AG08395 (cell line): ENCODE measurements at places on chromosomes 3 and 15.

- DNase-seq, result no peak
These were observed 51.6 kb upstream of the CMTM8 start for GRCh38 chr3:32186876-32187275.

GRCh38 chr15:48798319-48798718 lies 12.6 kb downstream of the CEP152 start:
- DNase-seq, result no peak

- no peak for DNase-seq
These were observed 5.8 kb upstream of the TM4SF4 start for GRCh38 chr3:149468504-149469212.

- DNase-seq, result peak; percentile 21
These were observed 121.9 kb upstream of the ARHGEF3 start for GRCh38 chr3:56923526-56924224.

- DNase-seq, result peak; percentile 90
These were observed 11.5 kb upstream of the LMCD1 start for GRCh38 chr3:8490079-8490552.

DNA sequence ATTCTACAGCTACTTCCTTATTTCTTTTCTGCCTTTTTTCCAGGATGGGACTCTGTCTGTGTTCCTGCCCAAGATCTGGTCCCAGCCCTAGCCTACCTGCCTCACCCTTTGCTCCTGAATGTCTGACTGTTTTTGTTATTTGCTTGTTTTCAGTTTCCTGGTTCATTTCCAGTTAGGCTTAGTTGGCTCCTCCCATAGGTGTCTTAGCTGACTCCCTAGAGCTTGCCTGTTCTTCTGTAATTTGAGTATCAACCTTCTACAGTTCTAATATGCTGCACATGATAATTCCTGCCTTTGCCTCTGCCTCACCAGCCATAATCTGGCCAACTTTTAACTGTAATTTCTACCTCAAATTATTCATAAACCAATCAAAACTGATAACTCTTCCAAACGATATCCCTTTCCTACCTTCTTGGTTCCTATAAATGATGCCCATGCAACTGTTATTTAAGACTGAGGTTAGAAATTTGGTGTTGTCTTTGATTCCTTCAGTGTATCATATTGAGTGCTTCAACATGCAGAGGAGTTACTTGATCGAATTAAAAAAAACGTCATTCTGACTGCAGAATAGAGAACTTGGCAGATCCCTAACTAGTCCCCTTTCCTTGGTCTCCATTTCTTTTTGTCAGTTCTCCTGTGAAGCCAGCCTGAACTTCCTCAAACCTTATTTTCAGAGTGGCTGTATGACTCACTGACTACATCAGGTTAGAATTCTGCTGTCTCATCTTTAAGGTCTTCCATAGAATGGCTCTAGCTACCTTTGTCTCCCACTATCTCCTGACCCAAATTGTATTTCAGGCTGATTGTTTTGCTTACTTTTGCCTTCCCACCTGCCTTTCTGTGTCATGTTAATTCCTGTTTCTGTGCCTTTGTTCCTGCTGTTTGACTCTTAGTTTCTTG lies 8.4 kb downstream of the GOLM2 start:
- DNase-seq, result peak; percentile 32

GRCh38 chr3:10263646-10264363 lies 15.5 kb downstream of the TATDN2 start:
- peak; percentile 77 for DNase-seq

- DNase-seq, result no peak
These were observed 35.9 kb downstream of the TLE3 start for GRCh38 chr15:70061696-70062270.

DNA sequence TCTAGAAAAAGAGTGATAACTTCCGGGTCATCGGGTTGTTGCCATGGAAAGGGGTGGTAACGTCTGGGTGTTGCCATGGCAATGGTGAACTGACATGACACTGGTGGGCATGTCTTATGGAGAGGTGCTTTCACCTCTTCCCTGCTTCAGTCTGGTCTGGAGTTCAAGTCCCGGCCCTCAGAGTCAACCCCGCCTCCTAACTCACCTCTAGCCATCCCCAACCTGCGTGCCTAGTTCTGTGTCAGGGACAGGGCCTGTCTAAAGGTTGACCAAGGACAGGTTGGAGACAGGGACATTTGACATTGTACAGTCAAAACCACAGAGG lies 96.0 kb downstream of the LSM3 start:
- no peak for DNase-seq

DNA sequence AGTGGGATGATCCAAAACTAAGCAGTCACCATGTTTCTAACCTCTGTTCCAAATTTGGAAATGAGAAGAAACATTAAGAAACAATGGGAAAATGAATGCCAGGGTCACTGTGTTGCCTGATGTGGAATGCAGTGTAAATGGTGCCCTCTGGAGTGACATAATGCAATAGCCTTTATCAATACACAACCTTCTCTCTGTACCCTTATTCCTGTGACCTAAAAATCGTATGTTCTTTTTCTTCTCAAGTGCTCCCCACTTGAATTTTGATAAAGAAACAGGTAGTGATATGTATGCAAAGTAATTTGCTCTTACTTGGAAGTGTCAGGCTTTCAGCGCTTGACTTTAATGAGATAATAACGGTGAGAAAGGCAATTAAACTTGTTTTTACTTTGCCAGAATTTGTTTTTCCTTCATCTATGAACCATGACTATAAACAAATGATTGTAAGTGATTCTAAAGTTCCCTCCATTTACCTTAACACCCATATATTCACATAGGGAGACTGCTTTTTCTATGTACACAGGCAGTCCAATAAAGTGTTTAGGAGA lies 145.8 kb upstream of the THRB start:
- DNase-seq, result peak; percentile 55

GRCh38 chr15:74767167-74768098 lies 14.4 kb upstream of the CSK start:
- DNase-seq, result no peak

DNA sequence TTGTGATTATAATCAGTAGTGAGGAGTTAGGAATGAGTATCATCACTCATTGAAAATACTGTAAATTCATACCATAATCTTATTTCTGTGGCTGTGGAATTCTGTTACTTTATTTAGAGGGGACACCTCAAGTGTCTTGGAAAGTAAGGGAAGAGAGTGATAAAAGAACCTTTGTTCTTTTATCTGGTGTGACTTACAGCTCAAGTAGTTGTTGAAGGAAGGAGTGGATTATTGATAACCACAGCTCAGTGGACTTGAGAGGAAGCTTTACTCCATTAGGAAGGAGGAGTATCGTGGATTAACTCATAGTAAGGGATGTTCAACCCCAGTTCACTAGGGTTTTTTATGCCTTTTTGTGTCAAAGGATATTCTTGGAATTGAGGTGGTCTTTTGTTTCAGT lies 32.2 kb upstream of the FAH start:
- DNase-seq, result no peak

DNA sequence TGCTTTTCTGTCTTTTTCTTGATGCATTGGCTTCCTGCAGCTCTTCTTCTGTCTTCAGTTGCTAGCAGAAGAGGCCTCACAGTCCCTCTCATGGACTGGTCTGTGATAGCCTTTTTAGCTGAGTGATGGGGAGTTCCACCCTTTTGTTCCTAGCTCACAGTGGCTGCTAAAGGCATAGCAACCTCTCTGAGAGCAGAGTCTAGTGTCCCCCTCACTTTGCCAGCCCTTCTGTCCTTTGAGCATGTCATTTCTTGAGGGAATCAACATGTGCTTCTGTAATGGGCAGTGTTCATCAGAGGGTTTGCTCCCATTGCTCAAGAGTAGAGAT lies 44.4 kb downstream of the GAP43 start:
- no peak for DNase-seq

- DNase-seq, result no peak
These were observed 51.5 kb upstream of the COL6A6 start for GRCh38 chr3:130465521-130465920.

- DNase-seq, result peak; percentile 46
These were observed 50.7 kb downstream of the XYLB start for GRCh38 chr3:38397320-38397719.

DNA sequence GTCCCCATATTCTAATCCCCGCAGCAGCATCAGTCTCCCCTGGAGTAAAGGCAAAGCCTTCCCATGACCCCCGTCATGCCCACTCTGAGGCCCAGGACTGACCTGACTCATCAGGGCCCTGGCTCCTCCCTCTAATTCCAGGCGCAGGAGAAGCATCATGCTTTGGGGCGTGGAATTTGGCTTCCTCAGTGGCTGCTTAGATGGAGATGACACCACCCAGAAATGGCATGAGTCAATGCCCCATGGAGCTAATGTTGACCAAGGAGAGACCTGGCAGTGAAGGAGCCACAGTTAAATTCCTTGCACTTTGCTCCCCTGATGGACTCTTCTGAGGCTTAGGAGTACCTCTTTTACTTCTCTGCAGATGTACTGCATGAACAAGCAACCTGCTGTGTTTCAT lies 204.2 kb upstream of the PROK2 start:
- DNase-seq, result peak; percentile 81

- DNase-seq, result peak; percentile 38
These were observed 49.7 kb downstream of the SEMA5B start for GRCh38 chr3:122977746-122978466.

- DNase-seq, result peak; percentile 85
These were observed 26.5 kb downstream of the IGSF10 start for GRCh38 chr3:151434151-151434890.

DNA sequence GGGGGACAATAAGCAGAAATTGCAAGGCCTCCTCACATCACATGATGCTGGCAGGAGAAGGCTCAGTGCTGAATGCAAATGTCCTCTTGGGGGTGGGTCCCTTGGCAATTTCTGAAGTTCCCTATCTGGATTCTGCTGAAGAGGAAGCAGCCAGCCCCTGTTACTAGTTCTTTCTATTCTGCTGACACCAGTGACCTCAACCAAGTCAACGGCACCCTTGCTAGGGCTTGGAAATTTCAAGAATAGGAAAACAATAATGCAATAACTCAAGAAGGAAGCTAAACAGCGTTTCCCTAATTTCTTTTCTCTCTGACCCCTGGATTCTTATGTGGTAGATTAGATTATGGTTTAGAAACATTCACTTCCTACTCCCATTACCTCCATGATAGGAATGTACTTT lies 46.2 kb upstream of the FOXP1 start:
- no peak for DNase-seq

- DNase-seq, result peak; percentile 76
These were observed 19.5 kb downstream of the MRAS start for GRCh38 chr3:138367911-138368310.

DNA sequence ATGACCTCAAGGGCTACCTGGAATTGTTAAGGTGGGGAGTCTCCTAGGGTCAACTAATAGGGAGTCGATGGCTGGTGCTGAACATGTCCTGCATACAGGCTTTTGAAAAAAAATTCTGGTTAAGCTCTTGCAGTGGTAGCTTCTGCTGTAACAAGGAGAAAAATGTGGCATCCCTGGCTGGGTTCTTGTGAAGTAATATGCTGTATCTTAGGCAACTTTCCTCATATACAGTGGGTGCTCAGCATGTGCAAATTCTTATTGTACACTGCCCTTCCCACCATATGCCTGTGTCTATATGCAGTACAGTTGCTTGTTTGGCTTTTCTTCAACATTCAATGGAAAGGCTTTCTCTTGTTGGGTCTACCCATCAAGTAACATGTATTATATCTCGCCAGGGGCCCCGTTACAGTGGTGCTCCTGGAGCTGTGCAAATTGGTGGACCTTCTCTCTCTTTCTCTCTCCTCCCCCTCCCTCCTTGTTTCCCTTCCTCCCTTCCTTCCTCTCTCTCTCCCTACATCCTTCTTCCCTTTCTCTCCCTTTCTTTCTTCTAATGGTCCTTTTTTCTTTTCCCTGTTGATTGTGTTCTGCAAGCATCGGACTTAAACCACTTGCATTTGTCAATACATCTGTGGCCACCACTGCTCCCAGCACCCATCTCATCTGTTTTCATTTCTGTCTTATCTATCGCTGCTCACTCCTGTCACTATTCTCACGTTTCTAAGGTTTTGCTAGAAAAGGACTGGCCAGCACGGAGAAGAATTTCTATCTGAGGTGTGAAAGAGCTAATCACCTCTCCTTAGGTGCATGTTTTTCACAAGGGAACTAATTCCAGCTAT lies 35.2 kb downstream of the TGFBR2 start:
- no peak for DNase-seq

GRCh38 chr3:13147344-13147743 lies 74.1 kb upstream of the IQSEC1 start:
- DNase-seq, result no peak

- DNase-seq, result no peak
These were observed 24.2 kb upstream of the ERICH6 start for GRCh38 chr3:150727653-150728502.

DNA sequence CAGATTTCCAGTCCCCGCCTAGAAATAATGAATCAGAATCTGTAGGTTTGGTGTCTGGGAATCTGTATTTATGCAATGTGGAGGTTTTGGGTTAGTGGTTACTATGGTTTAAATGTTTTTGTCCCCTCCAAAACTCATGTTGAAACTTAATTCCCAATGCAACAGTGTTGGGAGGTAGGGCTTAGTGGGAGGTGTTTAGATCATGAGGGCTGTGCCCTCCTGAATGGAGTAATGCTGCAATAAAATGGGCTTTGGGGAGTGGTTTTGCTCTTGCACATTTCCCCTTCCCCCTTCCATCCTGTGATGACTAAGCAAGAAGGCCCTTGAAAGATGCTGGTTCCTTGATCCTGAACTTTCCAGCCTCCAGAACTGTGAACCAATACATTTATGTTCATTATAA lies 9.2 kb upstream of the RFC4 start:
- DNase-seq, result peak; percentile 41

DNA sequence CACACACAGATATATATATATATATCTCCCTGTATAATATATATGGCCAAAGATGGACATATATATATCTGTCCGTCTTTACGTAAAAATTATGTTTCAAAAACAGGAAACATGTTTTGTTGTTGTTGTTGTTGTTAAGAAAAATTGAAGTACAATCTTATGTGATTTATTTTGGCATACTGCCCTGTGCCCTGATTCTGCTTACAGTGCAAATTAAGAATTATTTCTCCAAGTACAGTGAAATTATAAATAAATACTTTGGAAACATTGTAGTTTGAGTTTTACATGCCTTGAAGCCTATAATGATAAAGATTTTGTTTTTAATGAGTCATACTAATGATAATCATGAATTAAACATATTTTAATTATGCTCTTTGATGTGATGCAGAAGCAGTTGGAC lies 994.9 kb downstream of the DIPK2A start:
- DNase-seq, result no peak

DNA sequence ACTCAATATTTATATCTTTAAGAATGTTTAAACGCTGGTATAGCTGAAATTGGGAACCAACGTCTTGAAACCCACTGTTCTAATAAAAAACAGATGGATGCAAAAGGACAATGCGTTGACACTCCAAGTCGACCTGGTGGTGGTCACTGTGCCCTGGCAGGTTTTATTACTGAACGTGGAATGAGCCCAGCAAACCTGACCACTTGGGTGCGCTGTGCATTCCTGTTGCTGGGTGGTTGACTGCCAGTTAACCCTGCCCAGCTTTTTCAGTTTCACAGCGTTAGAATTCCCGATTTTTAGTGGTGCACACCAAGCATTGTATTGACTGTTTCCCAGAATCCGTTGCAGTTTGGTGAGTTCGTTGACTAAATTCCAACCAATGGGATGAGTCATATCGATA lies 384.4 kb downstream of the OCA2 start:
- DNase-seq, result no peak
